Osteoblast (primary cell): ENCODE measurements at places on chromosomes 5 and 9. TPM values are rescaled to one million over a fixed set of nuclear protein-coding genes. Genes with fewer than 3 reads are reported as not detected.

CCDC152 gene
- 0.29 and 0.36 TPM in 2 replicates for total RNA-seq

CCDC183 gene
- under 0.01 TPM in 1 of 2 replicates, not detected in the other for total RNA-seq

LRRC19 gene
- under 0.01 TPM in 2 replicates for total RNA-seq

SMIM3 gene
- total RNA-seq, result 46.3 and 51.9 TPM in 2 replicates

FOXI1 gene
- total RNA-seq, result not detected in 2 replicates
